ENCODE measurements at places on chromosomes 2 and 18. TPM values are rescaled to one million over a fixed set of nuclear protein-coding genes. Genes with fewer than 3 reads are reported as not detected.

CCDC148 gene
- total RNA-seq, result 0.39 TPM

CCBE1 gene
- 31.1 TPM for total RNA-seq

COL4A4 gene
- total RNA-seq, result 0.10 TPM

TWSG1 gene
- total RNA-seq, result 30.6 TPM

KLHL14 gene
- total RNA-seq, result not detected

CAPG gene
- 399 TPM for total RNA-seq

CNDP1 gene
- not detected for total RNA-seq

- no peak for DNase-seq
These were observed 109.4 kb downstream of the LYPD1 start for GRCh38 chr2:132560562-132560961.

DNA sequence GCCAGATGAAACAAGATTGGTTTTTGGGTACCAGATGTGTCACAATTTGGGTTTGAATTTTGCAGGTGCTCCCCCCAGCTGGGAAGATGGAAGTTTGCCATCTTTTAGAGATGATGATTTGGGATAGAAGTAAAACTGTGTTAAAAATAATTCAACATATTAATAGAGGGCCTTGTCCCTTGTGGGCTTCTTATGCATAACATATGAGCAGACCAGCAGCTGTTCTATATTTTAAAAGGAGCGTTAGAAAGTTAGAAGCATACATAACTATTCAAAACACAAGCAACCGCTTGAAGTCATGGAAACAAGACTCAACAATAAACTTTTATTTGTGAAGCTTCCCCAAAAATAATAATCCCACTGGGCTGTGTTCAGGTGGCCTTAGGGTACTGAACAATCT, 62.8 kb downstream of the EFEMP1 start:
- DNase-seq, result no peak

DNA sequence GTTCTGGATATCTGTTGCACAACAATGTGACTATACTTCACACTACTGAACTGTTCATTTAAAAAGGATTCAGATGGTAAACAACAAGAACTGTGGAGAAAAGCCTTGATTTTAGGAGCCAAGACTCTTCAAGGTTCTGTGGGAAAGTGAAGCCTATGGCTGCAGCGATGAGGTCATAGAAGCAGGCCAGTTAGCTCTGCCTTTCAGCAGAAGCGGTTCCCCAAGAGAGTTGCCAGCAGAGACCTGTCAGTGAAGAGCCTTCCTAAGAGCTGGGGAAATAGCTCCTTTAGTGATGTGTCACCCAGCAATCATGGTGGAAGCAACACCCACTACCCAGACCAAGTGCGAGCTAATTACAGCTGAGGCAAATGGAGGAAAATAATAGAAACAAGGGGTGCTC, 346.5 kb upstream of the ETAA1 start:
- no peak for DNase-seq

DNA sequence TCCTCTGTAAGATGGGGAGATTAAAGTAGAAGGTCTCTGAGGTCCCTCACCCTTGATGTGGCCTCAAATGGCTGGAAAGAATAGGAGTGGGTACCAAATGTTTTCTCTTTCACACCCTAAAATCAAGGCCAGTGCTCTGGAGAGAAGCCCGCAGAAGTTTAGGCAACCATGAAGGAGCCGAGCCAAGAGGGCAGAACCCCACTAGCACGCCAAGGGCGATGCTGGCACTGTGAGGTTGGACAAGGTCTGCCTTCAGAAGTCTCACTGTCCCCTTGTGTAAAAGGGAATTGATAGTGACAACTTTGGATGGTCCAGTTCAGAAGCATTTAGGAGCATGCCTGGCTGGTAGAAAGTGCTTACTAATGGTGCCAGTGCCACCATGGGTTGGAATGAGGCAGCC, 16.3 kb upstream of the OTOF start:
- DNase-seq, result no peak

GRCh38 chr2:12858786-12859185, 142.1 kb downstream of the TRIB2 start:
- no peak for DNase-seq

- DNase-seq, result no peak
These were observed 17.3 kb downstream of the C2orf42 start for GRCh38 chr2:70173520-70173919.

DNA sequence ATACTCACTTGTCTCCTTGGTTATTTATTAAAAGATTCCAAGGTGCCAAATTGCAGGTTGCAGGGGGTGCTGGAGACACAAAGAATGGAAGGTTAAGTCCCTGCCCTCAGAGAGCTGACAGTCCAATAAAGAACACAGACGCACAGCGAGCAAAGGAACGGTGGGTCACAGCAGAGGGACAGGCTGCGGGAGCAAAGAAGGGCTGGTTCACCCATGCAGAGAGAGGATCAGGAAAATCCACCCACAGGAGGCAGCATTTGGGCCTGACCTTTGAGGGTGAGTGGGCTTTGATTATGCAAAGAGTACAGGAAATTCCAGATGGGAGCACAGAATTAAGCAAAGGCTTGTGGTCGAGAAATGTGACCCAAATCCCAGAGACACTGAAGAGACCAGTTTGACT, 45.0 kb downstream of the ZBTB7C start:
- no peak for DNase-seq

DNA sequence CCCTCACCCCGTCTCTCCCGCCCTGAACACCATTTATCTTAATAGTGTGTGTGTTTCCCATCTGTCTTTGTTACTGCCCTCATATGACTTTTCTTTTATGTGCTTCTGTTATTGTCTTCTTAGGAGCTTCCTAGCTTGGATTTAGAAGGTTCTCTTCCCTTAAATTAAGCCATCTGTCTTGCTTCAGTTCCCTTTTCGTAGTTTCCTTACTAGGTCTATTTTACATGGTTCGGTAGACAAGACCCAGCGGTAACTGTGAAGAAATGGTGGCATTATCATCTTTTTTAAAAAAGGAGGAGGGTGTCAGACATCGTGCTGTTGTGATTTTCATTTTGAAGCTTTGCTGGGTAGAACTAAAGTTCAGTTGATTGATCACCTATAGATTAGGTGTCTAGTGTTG, 10.3 kb downstream of the NCK2 start:
- DNase-seq, result no peak

GRCh38 chr2:62199392-62200125, 3.6 kb downstream of the B3GNT2 start:
- no peak for DNase-seq

GRCh38 chr2:240731178-240731545, 39.5 kb downstream of the AQP12A start:
- DNase-seq, result no peak

- DNase-seq, result no peak
These were observed 157.9 kb downstream of the ANKRD44 start for GRCh38 chr2:197152451-197153228.

DNA sequence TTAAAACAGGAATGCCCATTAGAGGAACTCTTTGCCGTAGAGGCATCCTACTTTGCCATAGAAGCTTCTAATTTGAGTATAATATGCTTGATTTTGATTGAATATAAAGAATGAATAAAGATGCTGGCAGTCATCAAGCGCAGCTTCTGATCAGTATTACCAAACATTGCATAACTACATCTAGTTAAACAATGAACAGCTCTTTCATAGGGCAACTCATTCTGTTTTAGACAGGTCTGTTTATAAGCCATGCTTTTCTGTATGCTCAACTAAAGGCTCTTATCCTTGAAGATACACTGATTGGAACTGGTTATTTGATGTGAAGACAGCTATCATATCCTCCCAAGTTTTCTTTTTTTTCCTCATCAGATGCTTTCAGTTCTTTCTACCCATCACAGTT, 122.6 kb upstream of the FAM117B start:
- no peak for DNase-seq

GRCh38 chr18:54129448-54130067, 94.9 kb downstream of the MBD2 start:
- no peak for DNase-seq

- no peak for DNase-seq
These were observed 229.5 kb downstream of the PIEZO2 start for GRCh38 chr18:10919851-10920250.

DNA sequence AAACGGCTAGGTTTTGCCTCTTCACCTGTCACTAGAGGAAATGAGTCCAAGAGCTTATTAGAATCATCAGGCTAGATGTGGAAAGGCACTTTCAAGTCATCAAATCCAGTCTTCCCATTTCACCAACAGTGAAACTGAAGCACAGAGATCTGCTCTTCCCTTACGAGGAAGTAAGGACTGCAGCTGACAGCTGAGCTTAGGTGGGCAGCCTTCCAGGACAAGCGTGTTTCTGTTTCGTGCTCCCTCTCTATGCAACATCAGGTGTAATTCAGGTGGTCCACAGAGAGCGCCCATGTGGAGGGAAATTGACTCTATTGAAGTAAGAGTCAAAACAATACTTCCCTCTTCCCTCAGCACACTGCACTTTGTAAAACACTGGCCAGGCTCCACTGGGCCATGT, 5.5 kb downstream of the CYRIA start:
- DNase-seq, result no peak

DNA sequence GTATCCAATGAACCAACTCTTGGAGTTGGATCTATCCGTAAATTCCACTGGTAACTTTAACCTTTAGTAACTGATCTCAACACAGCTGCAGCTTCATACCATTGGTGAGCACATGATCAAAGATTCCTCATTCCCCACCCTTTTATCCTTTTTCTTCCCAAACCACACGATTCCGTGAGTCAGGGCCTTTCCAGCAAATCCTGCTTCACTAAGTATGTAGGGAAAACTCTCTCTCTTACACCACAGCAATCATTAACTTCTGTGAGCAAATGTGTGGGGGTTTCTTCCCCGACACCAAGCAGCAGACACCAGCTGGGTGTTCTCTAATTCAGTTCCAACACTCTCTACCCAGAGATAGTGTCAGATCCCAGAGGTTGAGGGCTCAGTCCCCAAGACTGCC, 23.5 kb downstream of the ELP2 start:
- DNase-seq, result peak; percentile 79

DNA sequence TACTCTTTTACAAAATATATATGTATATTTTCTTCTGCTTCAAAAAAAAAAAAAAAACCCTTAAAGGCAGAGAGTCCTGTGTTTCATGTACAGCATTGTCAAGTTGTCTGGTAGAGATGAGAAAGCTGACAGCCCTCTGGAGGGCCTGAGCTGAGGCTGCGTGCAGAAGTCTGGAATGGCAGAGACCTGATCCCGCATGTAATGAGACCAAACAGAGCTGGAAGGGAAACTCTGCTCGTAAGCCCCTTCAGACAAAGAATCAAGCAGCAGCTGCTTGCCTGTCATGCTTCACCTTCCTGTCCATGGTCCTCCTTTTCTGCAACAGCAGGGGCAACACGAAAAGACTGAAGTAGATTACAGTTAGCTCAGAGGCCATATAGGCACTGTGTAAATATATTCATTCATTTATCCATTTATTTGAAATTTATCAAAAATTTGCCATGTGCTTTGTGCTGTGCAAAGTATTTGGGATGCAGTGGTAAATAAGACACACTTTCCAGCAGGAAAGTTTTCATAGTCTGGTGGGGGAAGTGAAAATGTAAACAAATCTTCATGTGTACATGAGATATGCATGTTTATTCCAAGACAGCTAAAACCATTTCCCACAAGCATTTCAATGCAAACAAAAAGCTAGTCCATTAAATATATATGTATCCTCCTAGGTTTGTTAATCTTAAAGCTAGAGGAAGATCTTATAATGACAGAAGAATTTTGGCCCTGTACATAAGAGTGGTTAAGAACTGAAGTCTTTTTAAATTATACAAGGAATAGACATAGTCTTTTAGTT, 912.7 kb downstream of the CPS1 start:
- no peak for DNase-seq

GRCh38 chr2:191013932-191014652, at the start of gene STAT1:
Gene STAT1, minus strand, starts transcription at chr2:191014171. Its CDS starts 4,168 bp downstream, at chr2:191010003.
- DNase-seq, result peak; percentile 91

DNA sequence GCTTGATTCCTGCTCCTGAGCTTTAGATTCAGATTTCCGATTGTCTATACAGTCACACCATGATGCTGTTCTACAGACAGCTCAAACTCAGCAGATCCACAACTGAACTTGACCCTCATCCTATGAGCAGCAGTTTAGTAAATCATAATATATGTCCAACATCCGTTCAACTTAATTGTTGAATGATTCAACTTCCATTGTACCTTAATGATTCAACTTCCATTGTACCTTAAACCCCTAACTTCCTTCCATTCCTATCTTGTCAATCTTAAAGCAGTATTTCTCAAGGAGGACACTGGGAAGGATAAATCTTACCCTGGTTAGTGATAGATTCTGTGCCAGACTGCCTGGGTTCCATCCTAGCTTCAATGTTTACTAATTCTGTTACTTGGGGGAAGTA, 60.1 kb downstream of the PIGN start:
- DNase-seq, result no peak

DNA sequence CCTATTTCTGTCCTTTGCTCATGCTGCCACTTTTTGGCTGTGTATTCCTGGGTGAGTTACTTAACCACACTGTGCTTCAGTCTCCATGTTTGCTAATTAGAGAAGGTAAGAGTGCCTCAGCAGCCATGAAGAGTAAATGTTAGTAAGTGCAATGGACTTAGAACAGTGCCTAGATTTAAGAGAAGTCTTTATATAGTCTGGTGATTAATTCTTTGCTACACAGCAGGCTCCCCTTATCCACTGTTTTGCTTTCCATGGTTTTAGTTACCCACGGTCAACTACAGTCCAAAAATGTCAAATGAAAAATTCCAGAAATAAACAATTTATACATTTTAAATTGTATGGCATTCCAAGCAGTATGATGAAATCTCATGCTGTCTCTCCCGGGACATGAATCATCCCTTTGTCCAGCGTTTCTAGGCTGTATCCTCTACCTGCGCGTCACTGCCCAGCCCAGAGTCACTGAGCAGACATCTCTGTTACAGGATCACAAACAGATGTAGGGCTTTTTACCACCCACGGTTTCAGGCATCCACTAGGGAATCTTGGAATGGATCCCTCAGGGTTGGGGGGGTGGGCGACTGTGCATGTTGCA, 91.0 kb downstream of the CTIF start:
- peak; percentile 93 for DNase-seq

DNA sequence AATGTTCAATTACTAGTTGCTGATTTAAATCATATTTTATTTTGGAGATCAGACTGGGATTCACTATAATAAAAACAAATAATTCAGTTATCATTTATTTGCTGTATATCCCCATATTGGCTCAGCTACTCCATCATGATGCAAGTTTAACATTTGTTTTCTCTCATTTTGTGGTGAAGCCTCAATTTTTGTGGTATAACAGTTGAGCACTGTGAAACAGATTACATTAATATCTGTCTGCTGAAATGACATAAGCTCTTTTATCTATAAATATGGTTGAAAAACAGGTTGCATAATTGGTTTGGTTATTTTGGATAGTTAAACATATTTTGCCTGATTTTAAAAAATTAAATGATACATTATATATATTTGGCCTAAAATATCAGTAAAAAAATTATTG, 67.7 kb downstream of the DPP4 start:
- DNase-seq, result no peak

- DNase-seq, result no peak
These were observed 111.6 kb upstream of the NPAS2 start for GRCh38 chr2:100708333-100708732.

DNA sequence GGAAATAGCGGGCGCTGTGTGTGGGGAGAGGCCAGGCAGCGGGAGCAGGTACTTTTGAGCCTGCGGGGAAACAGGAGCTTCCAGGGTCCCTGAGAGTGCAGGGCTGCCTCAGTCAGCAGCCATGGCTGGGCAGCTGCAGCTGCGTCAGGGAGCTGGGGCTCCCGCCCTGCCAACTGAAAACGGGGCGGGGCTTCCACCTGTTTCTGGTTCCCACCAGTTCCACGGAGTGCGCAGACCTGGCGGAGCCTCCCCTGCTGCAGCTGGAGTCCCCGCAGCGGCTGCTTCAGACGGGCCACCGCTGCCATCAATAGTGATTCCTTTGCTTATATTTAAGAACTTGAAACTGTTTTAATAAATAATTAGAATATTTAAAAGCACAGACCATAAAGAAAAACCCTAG, 30.6 kb upstream of the RPRM start:
- no peak for DNase-seq
